Caki2 (cell line): ENCODE measurements at places on chromosomes 6 and 20.

DNA sequence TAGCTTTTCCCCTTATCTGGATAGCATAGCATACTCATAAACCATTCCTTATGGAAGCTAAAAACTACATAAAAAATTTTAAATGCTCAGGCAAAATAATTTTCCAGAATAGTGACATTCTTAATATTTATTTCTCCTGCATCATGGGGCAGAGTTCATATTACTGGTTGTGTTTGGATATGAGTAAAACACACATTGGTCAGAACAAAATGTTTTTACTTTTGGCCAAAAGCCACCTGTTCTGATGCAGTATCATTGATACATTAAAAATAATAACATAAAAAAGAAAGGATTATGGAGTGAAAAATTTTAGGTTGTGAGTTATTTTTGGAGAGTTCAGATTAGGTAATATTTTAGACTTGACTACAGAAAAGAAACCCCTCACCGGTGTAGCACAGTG, 33.6 kb downstream of the TRAM2 start:
- no peak for DNase-seq

DNA sequence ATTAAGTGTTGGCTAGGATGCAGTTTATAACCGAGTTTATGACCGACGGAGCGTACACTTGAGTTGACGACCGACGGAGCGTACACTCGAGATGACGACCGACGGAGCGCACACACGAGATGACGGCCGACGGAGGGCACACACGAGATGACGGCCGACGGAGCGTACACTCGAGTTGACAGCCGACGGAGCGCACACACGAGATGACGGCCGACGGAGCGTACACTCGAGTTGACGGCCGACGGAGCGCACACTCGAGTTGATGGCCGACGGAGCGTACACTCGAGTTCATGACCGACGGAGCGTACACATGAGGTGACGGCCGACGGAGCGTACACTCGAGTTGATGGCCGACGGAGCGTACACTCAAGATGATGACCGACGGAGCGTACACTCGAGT, 119.8 kb downstream of the HUS1B start:
- no peak for DNase-seq

- DNase-seq: no peak
Observed at GRCh38 chr20:17021481-17021880, 205.4 kb upstream of the PCSK2 start.

GRCh38 chr6:127446356-127446755, 12.8 kb downstream of the KIAA0408 start:
- no peak for DNase-seq

DNA sequence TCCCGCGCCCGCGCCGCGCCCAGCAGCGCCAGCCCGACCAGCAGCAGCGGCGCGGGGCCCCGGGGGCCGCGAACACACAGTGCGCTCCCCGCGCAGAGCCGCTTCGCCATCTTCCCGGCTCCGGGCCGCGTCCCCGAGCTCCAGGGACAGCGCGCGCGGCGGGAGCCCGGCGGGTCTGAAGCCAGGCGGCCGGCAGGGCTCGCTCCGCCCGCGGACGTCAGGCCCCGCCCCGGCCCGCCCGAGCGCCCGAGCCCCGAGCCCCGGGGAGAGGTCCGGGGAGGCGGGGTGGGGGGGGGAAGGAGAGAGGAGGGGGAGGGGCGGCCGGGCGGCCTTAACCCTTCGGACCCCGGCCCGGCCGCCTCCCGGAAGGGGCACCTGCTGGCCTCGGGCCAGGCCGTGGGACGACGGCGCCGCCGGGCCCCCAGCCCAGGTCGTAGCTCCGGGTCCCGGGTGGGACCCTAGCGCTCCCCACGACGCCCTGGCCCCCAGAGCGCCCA, at the start of gene LAMA5:
TSS of gene LAMA5 (minus strand) at position 177 of the 497 bp plus-strand sequence. CDS start at position 110, 67 bp downstream.
- DNase-seq: peak; percentile 51

DNA sequence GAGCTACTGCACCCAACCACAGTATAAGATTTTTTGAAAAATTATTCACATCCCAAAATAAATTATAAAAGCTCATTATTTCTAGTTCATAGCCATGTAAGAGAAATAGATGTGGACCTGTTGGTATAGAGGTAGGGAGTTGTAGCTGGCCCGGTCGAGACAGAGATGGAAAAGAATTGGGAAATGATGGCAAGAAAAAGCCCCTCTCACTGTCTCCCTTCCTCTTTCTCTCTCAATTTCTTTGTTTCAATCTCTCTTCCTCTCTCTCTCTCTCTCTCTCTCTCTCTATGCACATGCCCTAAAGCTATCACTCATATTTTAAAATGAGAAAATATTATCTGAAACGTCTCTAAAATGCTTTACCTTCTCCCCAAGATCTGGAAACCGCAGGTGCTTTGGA, 80.7 kb upstream of the CD83 start:
- no peak for DNase-seq

DNA sequence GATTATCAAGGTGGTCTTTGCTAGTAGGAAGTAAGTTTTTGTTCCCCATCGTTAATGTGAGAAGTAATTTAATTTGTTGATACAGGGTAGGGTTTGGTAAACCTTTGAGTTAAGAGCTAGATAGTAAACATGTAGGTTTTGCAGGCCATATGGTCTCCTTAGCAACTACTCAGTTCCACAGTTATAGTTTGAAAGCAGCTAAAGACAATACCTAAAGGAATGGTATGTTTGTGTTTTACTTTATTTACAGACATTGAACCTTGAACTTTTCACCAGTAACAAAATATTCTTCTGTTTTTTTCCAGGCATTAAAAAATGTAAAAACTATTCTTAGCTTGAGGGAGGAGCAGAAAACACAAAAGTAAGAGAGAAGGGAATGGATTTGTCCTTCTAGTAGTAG, 1.7 kb downstream of the CAP2 start:
- no peak for DNase-seq

- no peak for DNase-seq
Observed at GRCh38 chr6:84390334-84390733, 162.9 kb upstream of the CEP162 start.

- DNase-seq: no peak
Observed at GRCh38 chr20:8780915-8781314, 288.0 kb upstream of the PLCB4 start.
